ENCODE measurements at places on chromosomes 13 and 19.

DNA sequence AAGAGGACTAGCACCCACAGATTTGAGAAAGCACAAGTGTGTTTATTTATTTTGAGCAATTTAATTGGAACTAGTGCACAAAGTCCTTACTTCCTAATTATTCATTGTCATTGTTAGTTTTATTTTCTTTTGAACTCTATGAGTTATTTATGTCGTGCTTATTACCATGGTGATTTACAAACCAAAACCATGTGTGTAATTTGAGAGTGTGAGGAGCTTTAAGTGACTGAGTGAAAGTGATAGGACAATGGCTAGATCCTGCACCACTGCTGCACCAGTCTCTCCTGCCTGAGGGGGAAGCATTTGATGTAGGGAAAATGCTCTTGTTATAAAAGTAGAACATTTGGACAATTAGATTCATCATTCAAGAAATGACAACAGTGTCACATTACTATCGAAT, 172.3 kb upstream of the KLF12 start:
- DNase-seq, result peak; percentile 35

- DNase-seq, result no peak
Observed at GRCh38 chr13:110520431-110521295, 40.9 kb downstream of the RAB20 start.

DNA sequence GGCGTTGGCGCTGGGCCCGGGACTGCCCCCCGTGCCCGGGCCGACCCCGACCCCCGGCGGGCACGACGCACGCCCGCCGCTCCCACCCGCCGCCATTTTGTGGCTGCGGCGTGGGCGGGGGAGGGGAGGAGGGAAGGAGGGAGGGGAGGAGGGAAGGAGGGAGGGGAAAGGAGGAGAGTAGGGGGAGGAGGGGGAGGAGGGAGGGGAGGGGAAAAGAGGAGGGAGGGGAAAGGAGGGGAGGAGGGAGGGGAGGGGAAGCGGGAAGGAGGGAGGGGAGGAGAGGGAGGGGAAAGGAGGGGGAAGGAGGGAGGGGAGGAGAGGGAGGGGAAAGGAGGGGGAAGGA, at the start of gene BTBD2:
Gene BTBD2, minus strand, starts transcription at position 107 of the 343 bp plus-strand sequence. Its CDS starts 11 bp downstream, at position 96.
- DNase-seq, result peak; percentile 73

- no peak for DNase-seq
Observed at GRCh38 chr13:106660746-106661625, 93.0 kb upstream of the ARGLU1 start.

DNA sequence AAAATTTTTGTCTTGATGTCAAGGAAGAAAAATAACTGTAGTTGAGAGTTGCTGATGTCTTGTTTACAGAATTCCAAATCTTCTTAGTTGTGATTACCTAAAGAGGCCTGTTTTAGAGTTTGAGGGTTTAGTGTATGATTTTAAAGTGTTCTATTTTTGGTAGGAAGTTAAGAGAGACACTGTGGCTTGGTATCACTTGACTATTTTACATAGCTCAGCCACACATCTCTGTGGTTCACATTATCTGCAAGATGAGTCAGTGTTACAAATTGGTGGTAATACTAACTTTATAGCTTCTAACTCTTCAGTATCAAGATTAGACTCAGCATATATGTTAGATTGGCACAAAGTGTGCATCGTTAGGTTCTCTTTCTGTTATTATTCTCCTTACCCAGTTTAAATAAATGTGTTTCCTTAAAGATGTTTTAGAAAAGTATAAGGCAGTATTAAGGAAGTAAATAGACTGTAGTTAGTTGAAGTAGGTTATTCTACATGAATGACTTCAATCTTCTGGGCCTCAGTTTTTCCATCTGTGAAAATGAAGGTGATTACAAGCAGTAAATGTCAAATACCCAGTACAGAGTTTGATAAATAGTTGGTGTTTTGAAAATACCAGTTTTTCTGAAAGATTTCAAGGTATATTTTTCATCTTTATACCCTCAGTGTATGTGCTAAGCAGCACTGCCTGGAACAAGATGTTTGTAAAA, 33.4 kb downstream of the COG6 start:
- DNase-seq, result peak; percentile 28
